Endothelial cell of umbilical vein (primary cell): ENCODE measurements at places on chromosomes 13 and 19. TPM values are rescaled to one million over a fixed set of nuclear protein-coding genes. Genes with fewer than 3 reads are reported as not detected.

- DNase-seq, result no peak
- no peaks in the 10 kb centered on the region for H3K4me1 ChIP-seq
- H3K27ac ChIP-seq, result no peak overlapping the region
Observed at GRCh38 chr13:92225861-92226260, 827.4 kb downstream of the GPC5 start.

DNA sequence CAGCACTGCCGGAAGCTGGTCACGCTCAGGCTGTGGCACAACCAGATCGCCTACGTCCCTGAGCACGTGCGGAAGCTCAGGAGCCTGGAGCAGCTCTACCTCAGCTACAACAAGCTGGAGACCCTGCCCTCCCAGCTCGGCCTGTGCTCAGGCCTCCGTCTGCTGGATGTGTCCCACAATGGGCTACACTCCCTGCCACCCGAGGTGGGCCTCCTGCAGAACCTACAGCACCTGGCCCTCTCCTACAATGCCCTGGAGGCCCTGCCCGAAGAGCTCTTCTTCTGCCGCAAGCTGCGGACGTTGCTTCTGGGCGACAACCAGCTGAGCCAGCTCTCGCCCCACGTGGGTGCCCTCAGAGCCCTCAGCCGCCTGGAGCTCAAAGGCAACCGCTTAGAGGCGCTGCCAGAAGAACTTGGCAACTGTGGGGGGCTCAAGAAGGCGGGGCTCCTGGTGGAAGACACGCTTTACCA is 3.2 kb upstream of the MAP2K7 start:
- H3K27ac ChIP-seq, result no peak overlapping the region
- no peak overlapping the region for H3K4me3 ChIP-seq
- peaks cover 16% of the 10 kb centered on the region for H3K4me1 ChIP-seq
- H3K36me3 ChIP-seq, result no peaks in the 10 kb centered on the region

GRCh38 chr13:40172878-40173277 is 493.6 kb downstream of the FOXO1 start:
- no peak for DNase-seq
- H3K27ac ChIP-seq, result no peak overlapping the region
- H3K36me3 ChIP-seq, result no peaks in the 10 kb centered on the region
- no peak overlapping the region for H3K4me3 ChIP-seq

GRCh38 chr13:24104723-24105122 is 55.8 kb upstream of the SPATA13 start:
- H3K4me3 ChIP-seq, result no peak overlapping the region
- no peaks in the 10 kb centered on the region for H3K36me3 ChIP-seq
- H3K4me1 ChIP-seq, result no peaks in the 10 kb centered on the region
- H3K27ac ChIP-seq, result no peak overlapping the region
- H3K27me3 ChIP-seq, result no peaks in the 10 kb centered on the region

GRCh38 chr19:1882786-1883692 is 2.3 kb downstream of the ABHD17A start:
- H3K27me3 ChIP-seq, result no peaks in the 10 kb centered on the region
- no peaks in the 10 kb centered on the region for H3K36me3 ChIP-seq
- peak overlapping the region; percentile 63 for H3K27ac ChIP-seq
- no peak for DNase-seq
- H3K4me1 ChIP-seq, result peaks cover 27% of the 10 kb centered on the region

- no peaks in the 10 kb centered on the region for H3K27me3 ChIP-seq
- H3K4me1 ChIP-seq, result no peaks in the 10 kb centered on the region
- DNase-seq, result no peak
- no peak overlapping the region for H3K27ac ChIP-seq
- H3K36me3 ChIP-seq, result no peaks in the 10 kb centered on the region
- H3K4me3 ChIP-seq, result no peak overlapping the region
Observed at GRCh38 chr13:113743366-113744195, 15.4 kb upstream of the TMEM255B start.

DNA sequence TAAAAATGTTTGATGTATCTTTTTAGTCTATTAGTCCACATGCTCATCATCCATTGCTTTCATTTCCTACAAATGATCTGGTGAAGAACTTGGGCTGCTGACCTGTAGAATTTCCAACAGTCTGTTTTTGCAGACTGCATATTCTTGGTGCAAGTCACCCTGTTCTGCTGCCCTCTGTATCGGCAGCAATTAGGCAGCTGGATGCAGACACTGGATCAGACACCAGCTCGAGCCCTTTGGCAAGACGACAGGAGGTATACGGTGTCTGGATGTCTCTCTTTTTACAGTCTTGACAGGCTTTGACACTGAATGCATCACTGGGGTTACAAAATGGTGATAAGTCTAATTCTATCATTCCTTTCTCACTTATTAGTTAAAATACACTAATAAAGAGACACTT is 21.8 kb downstream of the MTRF1 start:
- no peak overlapping the region for H3K4me3 ChIP-seq
- no peak overlapping the region for H3K27ac ChIP-seq
- DNase-seq, result no peak
- H3K27me3 ChIP-seq, result no peaks in the 10 kb centered on the region

- no peaks in the 10 kb centered on the region for H3K27me3 ChIP-seq
- DNase-seq, result no peak
- H3K4me3 ChIP-seq, result no peak overlapping the region
- H3K27ac ChIP-seq, result no peak overlapping the region
Observed at GRCh38 chr19:43438291-43439031, 23.8 kb downstream of the TEX101 start.

GRCh38 chr13:52411629-52412028 is 5.7 kb upstream of the THSD1 start:
- peaks cover 17% of the 10 kb centered on the region for H3K4me1 ChIP-seq
- no peaks in the 10 kb centered on the region for H3K27me3 ChIP-seq
- H3K27ac ChIP-seq, result no peak overlapping the region
- H3K36me3 ChIP-seq, result peaks cover 3% of the 10 kb centered on the region
- H3K4me3 ChIP-seq, result no peak overlapping the region
- DNase-seq, result no peak

The SIGLEC8 gene
- not detected in 2 replicates for total RNA-seq

The ZNF491 gene
- total RNA-seq, result 0.85 and 1.1 TPM in 2 replicates

The RXFP2 gene
- not detected in 2 replicates for total RNA-seq

The CABP5 gene
- total RNA-seq, result not detected in 2 replicates
